ENCODE measurements at places on chromosomes 4 and X.

DNA sequence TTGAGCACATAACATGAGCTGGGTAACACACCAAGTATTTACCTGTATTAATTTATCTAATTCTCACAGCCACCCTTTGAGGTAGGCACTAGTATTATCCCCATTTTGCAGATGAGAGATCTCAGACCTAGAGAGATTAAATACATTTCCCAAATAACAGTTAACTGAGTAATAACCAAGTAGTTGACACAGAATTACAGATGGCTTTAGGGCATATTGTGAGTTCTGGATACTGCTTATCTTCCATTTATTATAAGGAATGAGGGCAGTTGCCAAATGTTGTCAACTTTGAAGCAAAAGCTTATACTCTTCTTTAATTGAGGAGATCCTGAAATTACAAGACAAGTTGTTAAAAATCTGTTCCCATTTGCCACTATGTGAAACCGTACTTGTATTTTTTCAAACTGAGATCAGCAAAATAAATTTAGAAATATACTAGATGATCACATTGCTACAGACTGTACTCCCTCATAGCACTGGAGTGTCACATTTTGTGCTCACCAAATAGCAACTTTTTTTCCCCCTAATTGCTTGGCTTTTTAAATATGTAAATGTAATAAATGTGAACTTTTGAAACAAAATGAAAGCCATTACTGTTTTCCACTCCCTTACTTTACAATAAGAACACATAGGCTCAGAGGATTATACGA lies 62.0 kb downstream of the ZNF827 start:
- no peak for DNase-seq

DNA sequence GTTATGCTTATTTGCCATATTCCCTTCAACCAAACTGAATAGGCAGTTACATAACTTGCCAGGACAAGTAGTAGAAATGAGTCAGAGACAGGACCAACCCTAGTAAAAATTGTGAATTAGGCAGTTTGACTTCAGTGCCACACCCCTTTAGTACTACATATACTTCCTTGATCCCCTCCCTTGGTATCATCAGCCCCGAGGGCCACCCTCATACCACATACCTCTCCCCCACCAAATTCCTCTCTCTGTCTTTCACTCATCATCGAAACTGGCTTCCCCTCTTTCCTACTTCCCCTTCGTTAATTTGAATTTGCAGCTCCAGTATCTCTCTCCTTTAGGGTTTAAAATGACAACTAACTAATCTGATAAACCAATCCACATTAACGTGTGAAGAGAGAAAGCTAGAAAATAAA lies 7.9 kb upstream of the PTPN13 start:
- no peak for DNase-seq

GRCh38 chr4:122588453-122589238 lies 32.2 kb downstream of the IL21 start:
- no peak for DNase-seq

DNA sequence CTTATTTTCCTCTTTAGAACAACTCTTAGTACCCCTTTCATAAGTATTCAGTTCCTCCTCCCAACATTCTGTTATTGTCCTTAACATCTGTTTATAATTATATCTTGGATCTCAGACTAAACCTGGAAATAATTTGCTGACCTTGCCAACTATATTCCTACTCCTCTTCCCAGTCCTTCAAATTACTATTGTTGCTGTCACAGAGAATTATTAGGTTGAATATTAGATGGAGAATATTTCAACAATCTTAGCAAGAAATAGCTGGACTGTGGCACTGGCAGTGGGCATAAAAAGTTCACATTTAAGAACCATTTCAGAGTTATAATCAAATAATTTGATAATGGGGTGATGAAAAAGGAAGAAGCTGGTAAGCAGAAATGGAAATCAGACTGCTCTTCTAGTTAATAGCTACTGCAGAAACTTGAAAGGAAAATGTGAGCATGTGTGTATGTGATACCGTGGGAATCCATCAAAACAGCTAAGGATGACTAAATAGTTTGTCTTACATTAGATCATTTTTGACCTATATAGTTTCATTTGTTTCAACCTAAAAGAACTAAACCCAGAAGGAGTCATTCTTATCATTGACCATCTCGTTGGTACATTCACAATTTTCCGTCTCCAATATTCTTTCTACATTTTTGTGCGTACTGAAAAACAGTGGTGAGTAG lies 43.3 kb upstream of the PRDM8 start:
- no peak for DNase-seq

- no peak for DNase-seq
These were observed 186.9 kb downstream of the FRMPD4 start for GRCh38 chrX:12325171-12325570.

DNA sequence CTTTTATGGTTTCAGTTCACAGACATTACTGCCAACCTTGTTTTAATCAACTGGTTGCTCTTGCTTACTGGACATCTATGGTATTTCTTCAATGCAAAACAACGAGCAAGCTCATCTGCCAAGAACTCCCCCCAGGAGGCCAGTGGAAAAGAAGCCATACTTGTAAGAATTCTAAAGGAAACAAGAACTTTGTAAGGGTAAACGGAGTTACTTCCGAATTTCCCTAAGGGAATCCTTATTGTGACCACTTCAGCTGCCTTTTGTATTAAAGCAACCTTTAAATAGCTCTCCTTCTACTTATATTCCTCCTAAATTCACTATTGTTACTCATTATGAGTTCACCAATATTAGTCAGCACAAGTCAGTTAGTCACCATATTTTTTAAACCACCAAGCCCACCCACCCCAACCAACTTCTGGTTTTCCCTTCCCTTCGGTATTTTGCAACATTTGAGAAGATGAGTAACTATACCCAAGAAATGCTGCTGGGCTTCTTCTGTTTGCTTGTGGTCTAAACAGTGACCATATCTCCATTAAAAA lies 602.8 kb upstream of the DIPK2B start:
- no peak for DNase-seq

- no peak for DNase-seq
These were observed 64.0 kb downstream of the SOX3 start for GRCh38 chrX:140440876-140441275.

DNA sequence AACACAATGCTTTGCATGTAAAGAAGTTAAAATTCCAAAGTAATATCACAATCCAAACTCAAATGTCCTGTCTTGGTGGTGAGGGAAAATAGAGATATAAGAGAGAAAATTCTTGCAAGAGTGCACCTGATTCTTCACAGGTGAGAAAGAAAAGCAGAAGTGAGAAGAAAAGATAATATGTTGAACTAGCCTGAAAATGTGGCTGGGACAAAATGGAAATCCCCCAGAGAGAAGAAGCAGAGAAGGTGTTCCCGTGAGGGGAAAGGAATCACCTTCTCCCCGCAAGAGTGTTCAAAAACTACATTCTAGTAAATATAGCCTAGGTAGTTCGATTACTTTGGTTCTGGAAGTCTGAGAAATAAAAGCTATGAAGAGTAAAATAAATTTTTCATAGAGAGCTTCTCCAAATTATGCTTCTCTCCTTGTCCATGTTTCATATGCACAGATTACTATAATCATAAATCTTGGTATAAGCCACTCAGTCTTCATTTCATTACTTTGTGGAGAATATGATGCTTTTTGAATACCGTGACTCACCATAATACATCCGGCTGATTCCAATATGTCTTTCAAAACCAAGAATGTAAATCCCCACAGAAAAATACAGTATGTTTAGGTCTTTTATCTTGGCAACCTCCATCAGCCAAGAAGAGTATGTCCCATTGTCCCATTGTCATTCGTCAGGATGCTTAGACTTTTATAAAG lies 63.1 kb downstream of the COX18 start:
- DNase-seq = no peak

GRCh38 chrX:16638533-16638932 lies 11.4 kb upstream of the S100G start:
- no peak for DNase-seq

DNA sequence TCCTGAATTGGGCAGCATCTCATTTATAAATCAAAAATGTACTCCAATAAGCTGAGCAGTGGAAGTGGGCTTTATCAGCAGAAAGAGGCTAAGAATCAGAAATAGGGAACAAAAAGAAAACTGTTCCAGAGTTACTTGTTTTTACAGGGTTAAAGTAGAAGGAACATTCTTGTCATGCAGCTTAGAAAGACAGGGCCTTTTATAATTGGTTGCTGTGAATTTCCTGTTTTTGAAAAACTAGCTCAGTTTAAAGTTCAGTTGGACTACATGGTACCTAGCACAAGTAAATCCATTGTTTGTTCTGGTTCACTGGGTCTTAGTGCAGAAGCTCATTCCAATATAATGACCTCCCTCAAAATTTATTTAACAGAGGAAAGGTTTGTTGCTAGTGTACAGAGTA lies 200.8 kb downstream of the GRIA2 start:
- DNase-seq = no peak

DNA sequence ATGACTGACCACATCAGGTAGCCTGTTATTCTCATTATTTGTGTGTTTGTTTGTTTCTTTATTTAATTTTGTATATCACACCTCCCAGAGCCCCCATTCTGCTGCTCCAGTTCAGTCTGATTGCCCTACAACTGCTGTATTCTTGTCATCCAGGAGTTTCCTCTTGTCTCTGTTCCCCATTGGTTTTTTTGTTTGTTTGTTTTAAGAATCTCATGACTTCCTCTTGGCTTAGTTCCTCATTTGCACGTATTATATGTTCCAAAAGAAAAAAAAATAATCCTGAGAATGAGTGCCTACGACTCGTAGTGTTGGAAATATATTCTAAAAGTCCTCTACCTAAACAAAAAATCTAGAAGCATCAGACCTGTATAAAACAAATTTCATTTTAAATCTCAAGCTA lies 142.3 kb upstream of the SLIT2 start:
- no peak for DNase-seq

DNA sequence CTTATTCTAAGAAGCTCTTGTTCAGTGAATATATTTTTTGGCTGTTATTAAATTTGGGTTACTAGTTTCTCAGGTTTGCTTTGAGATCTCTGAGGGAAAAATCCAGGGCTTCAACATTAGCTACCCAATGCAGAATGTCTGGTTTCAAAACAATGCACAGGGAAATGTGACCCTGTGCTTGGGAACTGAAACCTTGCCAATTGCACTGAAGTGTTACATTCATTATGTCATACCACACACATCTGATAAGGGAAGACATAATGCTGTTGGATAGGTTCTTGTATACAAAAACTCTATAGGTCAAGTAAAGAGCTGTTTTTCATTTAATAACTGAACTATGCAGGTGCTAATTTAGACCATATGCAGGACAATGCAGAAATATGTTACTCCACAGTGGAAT lies 345.3 kb upstream of the BMP3 start:
- no peak for DNase-seq

- no peak for DNase-seq
These were observed 43.3 kb upstream of the GALNT7 start for GRCh38 chr4:173125216-173125812.

GRCh38 chr4:185179488-185179887 lies 24.3 kb downstream of the CFAP97 start:
- DNase-seq = no peak

DNA sequence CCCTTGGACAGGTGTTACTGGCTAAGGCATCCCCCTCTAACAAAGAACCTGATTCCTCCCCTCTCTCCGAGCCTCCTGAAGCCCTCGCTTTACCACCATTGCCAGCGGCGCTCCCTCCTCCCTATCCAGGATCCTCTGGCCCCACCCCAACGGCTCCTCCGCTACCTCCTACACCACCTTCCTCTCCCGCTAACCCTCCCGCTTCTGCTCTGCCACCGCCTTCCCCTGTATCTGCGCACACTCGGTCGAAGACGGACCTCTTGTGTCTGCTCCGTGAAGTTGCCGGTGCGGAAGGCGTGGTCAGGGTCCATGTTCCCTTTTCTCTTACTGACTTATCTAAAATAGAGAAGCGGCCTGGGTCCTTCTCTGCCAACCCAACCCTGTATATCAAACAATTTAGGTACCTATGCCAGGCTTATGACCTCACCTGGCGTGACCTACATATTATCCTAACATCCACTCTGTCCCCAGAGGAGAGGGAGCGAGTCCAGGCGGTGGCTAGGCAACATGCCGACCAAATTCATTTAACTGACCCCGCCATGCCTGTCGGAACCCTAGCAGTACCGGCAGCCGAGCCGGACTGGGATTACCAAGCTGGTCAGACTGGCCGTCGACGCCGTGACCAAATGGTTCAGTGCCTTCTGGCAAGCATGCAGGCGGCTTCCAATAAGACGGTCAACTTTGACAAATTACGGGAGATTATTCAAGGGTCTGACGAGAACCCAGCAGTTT lies 958.9 kb downstream of the RPA4 start:
- no peak for DNase-seq

- DNase-seq = no peak
These were observed 24.9 kb downstream of the FGFBP1 start for GRCh38 chr4:15913631-15913970.

DNA sequence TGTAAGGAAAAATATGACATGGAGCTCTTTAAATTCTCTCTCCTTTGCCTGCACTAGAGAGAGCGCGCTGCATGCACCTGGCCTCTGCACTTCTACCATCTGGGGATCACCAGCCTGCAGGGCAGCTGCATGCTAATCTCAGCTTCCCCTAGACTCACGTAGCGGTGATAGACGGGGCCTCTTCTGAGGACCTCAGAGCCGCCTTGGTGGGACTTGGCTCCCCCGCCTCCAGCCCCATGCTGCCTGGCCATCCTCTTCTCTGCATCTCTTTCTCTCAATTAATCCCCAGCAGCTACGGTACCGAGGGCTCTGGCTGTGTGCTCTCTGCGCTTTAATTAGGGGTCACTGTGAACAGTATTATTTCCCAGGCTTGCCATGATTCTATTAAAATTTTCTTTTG lies 52.8 kb upstream of the PSAPL1 start:
- DNase-seq = no peak

DNA sequence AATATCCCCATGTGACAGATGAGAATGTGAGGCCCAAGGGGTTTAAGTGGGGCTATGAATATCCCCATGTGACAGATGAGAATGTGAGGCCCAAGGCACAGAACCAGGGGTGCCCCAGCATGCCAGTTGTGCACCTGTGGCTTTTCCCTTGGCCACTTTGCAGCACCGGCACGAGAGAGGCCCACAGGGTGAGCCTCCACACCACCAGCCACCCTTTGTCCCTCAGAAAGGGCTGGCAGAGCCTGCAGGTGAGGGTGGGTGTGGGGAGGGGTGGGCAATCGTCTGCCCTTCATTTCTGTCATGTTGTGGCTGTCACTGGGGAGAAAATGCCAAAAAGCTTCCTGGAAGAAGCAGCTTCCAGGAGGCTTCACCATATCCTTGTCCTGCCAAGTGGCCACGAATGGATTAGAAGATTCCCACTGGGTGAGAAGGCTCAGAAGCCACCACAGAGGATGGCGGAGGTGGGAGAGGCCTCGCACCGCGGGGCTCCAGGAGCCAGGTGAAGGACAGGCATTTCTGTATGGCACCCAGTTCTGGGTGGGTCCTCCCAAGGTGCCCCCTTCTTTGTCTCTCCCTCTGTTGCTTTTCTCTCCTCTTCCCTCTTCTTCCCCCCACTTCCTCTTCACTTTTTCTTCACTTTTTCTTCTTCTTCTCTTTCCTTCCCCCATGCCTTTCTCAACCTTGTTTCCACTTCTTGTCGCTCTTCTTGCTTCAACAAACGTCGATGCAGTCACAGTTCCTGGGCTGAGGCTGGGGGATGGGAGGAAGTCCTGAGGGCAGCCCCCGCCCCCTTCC lies 469 bp upstream of the GPR78 start:
- no peak for DNase-seq

- DNase-seq = no peak
These were observed 80.6 kb downstream of the PPP2R2C start for GRCh38 chr4:6391852-6392188.

Measured in stimulated activated CD4-positive, alpha-beta T cell treated with anti-CD3 and anti-CD28 coated beads, TNF-alpha, amount 100 ng/mL, for 24 hours (primary cell).